Cerebellum (tissue), 4 donors: ENCODE measurements at places on chromosomes 7 and 10. TPM values are rescaled to one million over a fixed set of nuclear protein-coding genes. Genes with fewer than 3 reads are reported as not detected.

The GRID2IP gene
- 3.5 TPM for total RNA-seq

The ADGRA1 gene
- total RNA-seq: 3.4 TPM

The NEUROD6 gene
- total RNA-seq: 35.3 TPM

The NKX2-3 gene
- total RNA-seq: not detected

The PAPSS2 gene
- 4.4 TPM for total RNA-seq

The ACSM6 gene
- total RNA-seq: not detected

The ATRNL1 gene
- total RNA-seq: 419 TPM

The WNT8B gene
- not detected for total RNA-seq

The OR6B1 gene
- not detected for total RNA-seq
